Ovary (tissue), 10 donors: ENCODE measurements at places on chromosomes 7 and 10.

- peak; percentile 17 for DNase-seq
Measured at GRCh38 chr7:16747102-16747501, 6.5 kb upstream of the TSPAN13 start.

GRCh38 chr10:75525067-75525466, 93.6 kb downstream of the LRMDA start:
- no peak for DNase-seq

DNA sequence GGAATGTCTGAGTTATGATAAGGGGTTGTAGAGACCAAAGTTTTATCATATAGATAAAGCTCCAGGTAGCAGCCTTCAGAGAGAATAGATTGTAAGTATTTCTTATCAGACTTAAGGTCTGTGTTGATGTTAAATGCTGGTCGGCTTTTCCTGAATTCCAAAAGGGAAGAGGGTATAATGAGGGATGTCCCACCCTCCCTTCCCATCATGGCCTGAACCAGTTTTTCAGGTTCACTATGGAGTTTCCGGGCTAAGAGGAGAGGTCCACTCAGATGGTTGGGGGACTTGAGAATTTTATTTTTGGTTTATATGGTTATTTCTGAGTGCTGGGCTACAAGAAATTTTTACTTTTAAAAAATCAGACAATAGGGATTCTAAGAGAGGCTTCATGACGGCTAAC, 45.2 kb downstream of the HERPUD2 start:
- DNase-seq: no peak

GRCh38 chr7:82616059-82616728, 172.6 kb upstream of the CACNA2D1 start:
- no peak for DNase-seq

DNA sequence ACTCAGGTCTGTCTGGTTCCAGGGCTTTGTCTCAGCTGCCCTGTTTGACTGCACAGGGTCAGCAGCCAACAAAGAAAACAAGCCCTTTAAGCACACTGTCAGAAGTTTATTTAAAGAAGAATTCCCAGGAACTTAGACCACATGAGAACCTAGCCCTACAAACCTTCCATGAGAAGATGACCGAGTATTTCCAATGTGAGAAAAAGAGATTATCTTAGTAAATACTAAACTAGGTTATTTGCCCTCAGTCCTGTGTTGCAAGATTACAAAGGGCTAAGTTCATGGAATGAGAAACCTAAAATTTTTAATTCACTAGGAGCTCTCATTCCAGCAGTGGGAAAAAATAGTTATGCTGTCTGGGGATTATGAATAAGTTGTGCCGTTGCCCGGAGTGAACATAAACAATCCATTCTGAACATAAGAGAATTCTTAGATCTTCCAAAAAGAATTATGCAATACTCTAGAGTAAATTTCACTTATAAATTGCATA, 46.7 kb downstream of the NOC3L start:
- DNase-seq: no peak

GRCh38 chr10:4704034-4704545, 121.9 kb upstream of the AKR1E2 start:
- no peak for DNase-seq

GRCh38 chr10:3398825-3399646, 226.5 kb upstream of the PITRM1 start:
- no peak for DNase-seq

GRCh38 chr10:1158066-1158465, 101.9 kb downstream of the WDR37 start:
- DNase-seq: no peak

DNA sequence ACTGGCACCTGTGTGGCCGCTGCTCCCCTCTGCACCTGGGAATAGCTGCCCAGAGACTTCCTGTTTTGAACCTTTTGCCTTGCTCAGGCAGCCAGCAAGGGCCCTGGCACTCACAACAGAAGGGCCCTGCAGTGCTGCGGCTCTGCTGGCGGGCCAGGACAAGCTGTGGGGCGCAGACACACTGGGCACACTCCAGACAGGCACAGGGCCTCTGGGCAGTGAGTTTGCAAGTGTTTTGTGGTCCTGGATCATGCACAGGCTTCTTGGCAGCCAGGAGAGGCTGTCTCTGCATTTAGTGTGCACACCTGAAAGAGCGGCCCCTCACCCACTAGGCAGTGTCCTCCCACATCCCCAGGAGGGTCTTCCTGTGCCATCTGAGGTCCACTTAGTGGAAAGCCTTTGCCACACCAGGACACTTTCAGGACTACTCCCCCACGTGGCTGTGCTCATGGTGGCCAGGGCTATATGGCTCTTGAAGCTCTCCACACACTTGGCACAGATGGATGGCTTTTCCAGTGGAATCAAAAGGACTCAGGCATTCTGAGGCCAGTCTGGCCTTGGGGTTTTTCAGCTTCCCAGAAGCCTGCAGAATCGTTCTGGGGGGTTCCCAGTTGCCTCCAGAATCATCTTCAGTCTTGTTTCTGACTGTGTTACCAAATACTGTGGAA, 5.0 kb upstream of the ATP6V0E2 start:
- no peak for DNase-seq

- no peak for DNase-seq
Measured at GRCh38 chr10:129410688-129411392, 56.2 kb upstream of the MGMT start.

- DNase-seq: no peak
Measured at GRCh38 chr7:32511791-32512190, 16.5 kb downstream of the AVL9 start.

GRCh38 chr7:144483189-144483588, 79.7 kb upstream of the NOBOX start:
- no peak for DNase-seq

GRCh38 chr10:86888585-86889381, 68.6 kb downstream of the MMRN2 start:
- no peak for DNase-seq

GRCh38 chr7:54811041-54811845, 52.2 kb upstream of the SEC61G start:
- no peak for DNase-seq

- DNase-seq: no peak
Measured at GRCh38 chr7:26993816-26994810, 101.7 kb downstream of the HOXA1 start.

- no peak for DNase-seq
Measured at GRCh38 chr10:34161777-34162370, 653.2 kb downstream of the PARD3 start.

- DNase-seq: peak; percentile 89
Measured at GRCh38 chr7:2353936-2354185, 766 bp upstream of the EIF3B start.

DNA sequence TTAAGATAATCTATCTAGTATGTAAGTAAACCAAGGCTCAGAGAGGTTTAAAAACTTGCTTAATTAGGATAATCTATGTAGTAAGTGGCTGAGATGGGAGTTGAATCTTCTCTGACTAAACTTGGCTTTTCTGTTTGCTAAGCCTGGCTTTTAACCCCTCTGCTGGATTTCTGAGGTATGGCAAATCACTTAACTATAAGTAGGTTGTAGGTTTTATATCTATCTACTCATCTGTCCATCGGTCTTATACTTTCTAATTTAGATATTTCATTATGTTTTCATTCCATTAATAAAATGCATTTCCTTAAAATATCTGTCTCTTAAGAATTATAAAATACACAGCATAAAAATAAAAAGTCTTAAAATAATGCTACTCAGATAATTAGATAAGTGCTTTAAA, 59.4 kb downstream of the ST7 start:
- DNase-seq: no peak

DNA sequence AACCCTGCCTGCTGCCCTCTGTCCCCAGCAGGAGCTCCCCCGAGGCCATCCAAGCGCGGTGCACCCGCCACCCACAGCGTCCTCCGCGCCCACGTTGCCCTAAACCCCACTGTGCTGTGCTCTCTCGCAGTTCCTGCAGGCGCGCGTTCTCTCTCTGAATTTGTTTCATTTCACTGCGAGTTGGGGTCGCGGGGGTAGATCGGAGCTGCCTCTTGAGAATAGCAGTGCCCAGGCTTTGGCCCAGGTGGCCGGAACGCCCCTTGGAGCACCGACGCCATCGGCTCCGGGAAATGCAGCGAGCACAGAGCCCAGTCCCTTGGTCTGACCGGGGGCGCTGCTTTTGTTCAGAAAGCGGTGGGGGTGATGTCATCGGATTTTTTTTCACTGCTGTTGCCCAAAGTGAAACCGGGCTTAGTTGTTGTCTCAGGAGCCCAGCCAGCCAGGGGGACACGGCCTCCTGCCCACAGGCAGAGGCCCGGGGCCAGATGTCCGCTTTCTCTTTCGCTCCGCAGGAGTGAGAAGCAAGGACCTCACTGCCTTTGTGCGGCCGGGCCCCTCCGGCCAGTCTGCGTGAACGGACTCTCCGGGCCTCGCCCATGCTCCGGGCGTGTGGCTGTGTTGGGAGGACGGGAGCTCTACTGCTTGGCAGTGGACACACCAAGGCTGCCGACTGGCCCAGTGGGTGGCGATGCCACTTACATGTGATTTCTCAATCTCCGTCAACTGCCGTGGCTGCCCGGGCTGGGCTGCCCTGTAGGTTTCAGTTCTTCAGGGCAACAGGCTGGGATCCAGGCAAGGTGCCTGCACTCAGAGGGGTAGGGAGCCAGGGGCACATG, 43.1 kb downstream of the FOXK1 start:
- DNase-seq: peak; percentile 74

- no peak for DNase-seq
Measured at GRCh38 chr7:114662002-114662677, 247.5 kb downstream of the FOXP2 start.

GRCh38 chr10:22927661-22928403, at the start of gene ARMC3:
Gene ARMC3 (plus strand): TSS chr10:22928053. CDS start chr10:22931997, 3,944 bp downstream.
- DNase-seq: peak; percentile 44

DNA sequence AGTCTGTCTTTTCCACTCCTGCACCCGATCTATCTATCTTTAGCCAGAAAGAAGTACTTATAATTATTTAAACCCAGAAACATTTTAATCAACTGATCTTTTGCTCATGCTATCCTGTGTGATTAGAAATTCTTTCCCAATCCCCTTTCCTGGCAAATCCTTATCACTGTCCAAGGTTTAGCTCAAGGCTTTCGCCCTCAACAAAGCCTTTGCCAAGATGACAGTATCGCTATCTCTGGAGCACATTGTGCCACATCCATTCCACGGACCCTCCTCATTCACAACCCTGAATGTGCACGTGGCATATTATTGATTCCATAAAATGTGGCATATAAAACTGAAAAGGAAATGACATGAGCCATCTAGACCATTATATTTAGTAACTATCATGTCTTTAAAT, 71.3 kb downstream of the PTN start:
- no peak for DNase-seq

GRCh38 chr7:157010588-157011332, at the start of gene MNX1:
Gene MNX1 (minus strand): TSS chr7:157010663. CDS start chr7:157010350, 313 bp downstream.
- DNase-seq: no peak

GRCh38 chr10:76202777-76203176, 771.4 kb downstream of the LRMDA start:
- no peak for DNase-seq

DNA sequence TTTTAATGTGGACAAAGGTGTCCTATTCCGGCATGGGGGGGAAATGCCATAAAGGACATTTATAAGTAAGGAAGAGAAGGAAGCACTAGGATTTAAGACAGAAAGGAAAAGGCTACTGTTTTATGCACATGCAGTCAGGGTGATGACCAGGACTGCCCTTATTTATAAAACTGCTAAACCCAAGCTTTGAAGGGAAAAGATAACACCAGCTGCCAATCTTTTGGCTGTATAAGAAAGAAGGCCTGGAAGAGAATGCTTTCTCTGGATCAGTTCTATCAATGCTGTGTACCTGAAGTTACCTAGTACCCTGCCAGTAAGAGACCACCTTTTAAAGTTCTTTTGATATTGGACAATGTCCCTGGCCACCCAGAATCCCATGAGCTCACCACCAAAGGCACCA, 59.2 kb downstream of the MINDY3 start:
- no peak for DNase-seq

DNA sequence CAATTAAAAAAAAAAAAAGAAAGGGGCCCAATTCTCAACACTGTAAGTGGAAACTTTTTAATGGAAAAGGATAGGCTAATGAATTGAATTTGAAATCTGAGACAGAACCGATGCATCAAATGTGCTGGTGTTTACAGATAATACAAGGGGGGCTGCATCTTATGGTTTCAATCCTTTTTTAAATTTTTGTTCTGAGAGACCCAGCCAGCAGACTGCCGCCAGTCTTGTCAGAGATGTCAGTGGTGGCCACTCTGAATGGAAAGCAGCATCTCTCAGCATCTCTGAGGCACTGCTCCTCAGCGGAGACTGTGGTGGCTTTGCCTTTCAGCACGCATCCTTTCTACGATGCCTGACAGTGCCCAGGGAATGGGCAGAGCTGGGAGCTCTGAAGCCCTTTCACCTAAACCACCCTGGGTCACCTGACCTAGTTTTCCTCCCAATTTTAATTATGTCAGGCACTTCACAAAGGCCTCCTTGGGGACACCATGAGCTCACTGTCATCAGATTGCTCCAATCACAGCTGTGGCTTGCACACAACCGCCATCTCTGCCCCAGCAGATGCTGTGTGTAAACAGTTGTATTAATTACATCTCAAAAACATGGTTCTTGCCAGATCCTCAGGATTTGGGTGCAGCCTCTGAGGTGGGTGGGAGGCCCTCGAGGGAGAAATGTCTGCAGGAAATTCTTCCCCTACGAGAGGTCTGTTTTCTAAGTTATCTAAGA, 81.2 kb downstream of the EGFR start:
- no peak for DNase-seq

DNA sequence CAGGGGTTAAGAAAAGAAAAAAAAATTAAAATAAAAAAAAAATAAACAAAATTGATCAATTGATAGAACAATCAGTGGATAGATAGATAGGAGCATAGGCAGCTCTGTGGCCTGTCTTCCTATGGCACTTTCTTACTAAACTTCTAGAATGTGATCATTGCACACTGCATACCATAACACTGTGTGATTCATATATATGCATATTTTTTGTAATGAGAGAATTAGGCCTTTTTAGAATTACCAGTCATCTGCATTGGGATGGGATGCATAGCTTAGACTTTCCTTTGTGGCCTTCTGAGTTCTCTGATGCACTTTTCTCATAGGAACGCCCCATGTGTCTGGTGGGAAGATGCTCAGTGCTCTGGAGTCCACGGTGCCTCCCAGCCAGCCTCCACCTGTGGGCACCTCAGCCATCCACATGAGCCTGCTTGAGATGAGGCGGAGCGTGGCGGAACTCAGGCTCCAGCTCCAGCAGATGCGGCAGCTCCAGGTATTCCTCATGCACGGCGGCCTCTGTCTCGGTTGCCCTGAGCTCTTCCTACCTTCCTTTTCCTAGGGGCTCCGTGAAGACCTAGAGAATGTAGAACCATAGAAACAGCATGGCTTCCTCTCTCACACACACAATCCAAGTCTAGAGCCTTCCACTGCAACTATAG, 222.5 kb downstream of the ARHGAP21 start:
- DNase-seq: no peak
